NCI-H2081 treated with DMSO at 0.1 percent for 48 hours (cell line): ENCODE measurements at places on chromosomes 6 and 20.

DNA sequence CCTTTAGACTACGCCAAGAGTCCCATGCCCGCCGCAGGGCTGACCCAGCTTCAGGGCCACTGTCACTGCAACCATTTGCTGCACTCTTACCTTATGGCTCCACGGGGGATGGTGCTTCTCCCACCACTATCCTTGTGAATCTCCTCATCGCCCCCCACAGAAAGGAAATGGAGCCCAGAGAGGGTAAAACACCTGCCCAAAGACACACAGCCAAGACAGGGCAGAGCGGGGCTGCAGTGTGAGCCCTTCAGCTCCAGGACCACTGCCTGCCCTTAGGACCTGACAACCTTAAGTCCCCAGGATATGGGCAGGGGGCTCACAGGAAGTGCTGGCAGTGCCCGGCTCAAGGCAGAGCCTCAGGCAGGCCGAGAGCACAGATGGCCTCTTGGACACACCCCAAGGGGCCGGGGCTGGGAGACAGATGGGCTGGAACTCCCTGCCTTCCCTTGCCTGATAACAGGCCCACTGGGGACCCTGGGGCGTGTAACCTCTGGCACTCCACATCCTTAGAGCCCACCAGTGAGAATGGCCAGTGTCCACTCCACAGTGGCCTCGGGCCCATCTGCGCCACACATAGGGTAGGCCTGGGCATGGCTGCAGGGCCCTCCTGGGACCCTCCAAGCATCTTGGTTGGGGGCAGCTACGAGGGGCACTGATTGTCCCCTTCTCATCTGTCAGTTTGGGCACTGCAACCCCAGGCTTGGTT is 265.2 kb downstream of the TAF4 start:
- no peak for DNase-seq

DNA sequence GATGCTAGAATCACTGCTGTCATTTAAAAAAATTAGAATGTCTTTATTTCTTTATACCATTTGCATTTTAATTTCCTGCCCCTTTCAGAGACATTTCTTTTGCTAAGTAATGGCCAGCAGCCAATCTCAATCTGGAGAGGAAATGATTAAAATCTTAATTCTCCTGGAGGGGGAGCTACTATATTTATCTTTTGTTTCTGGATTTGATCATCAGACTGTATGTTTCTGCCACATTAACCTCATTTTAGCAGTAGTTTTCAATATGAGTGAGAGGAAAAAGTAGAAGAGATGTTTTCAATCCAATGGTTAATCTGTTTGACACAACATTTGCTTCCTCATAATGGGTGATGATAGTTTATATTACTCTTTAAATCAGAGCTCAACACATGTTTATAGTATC is 138.0 kb downstream of the FUT9 start:
- DNase-seq, result no peak

GRCh38 chr6:34066218-34066571 is 79.7 kb downstream of the GRM4 start:
- no peak for DNase-seq

GRCh38 chr6:149830731-149831307 is 33.3 kb downstream of the LRP11 start:
- no peak for DNase-seq

- DNase-seq, result no peak
Measured at GRCh38 chr6:112879920-112880413, 532.8 kb downstream of the RFPL4B start.

- DNase-seq, result no peak
Measured at GRCh38 chr6:21595285-21596144, 2.0 kb downstream of the SOX4 start.

GRCh38 chr6:108801366-108801765 is 46.9 kb upstream of the ARMC2 start:
- DNase-seq, result no peak

DNA sequence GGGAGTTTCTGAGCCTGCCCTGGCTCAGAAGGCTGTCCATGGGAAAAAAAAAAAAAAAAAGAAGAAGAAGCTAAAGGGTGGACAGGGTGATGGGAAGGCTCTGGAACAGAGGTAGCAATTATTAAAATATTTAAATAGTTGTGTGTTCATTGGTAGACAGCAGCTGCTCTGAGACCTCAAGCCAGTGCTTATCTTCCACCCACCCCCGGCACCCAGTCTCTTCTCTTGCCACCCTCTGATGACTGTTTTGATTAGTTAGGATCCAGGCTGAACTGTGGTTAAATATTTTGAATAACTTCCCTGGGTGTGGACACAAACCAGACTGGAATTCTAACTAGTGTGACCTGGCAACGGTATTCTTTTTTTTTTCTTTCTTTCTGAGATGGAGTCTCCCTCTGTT is 16.9 kb upstream of the SRSF3 start:
- DNase-seq, result no peak

- no peak for DNase-seq
Measured at GRCh38 chr6:1255636-1256365, 56.1 kb upstream of the FOXQ1 start.

DNA sequence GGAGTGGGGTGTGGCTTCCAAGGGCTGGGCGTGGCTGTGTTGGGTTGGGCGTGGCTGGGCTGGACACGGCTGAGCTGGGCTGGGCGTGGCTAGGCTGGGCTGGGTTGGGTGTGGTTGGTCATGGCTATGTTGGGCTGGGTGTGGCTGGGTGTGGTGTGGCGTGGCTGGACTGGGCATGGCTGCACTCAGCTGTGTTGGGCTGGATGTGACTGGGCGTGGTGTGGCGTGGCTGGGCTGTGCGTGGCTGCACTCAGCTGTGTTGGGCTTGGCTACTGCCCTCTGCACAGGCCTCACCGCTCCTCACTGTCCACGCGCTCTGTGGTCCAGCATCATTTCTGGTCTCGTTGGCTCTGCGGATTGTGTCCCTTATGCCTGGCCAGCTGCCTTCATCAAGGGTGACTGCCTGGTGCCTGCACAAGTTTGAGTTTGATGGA is 43.5 kb upstream of the SLCO4A1 start:
- no peak for DNase-seq

DNA sequence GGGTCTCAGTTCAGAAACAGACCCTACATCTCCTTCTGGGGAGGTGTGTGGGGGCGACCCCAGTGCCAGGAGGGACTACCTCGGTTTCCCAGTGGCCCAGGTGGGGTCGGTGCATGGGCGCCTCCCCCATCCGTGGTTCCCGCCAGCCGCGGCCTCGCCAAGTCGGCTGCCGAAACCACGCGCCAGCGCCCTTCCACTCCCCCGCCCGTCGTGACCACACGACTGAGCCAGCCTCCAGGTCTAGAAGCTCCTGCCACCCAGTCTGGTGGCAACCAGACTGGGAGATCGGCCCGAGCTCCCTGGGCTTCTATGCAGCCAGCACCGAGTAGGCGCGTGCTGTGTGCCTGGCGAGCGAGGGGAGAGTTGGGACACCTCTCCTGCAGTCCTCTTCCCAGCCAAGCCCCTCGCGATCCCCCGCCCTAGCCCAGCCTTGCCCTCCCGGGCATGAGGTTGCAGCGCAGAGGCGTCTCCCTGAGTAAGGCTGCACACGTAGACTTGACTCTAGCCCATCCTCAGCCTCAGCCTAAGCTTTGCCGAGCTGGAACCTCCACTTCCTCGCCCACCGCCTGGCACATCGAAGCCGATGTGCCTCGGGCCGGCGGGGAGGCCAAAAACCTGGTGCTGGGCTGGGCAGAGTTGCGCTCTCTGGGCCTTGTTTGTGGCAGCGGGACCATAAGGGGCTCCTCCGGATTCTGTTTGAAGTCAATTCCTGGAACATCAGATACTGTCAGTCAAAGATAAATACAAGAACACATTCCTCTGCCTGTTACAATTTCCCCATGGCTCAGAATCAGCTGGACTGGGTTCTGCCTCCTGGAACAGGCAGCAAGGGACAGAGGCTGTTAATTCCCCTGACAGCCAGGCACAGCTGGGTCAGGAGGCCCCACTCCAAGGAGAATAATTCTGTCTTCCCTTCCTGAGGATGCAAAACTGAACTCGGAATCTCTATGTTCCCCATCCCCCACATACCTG is 1.5 kb upstream of the CPNE5 start:
- no peak for DNase-seq

GRCh38 chr6:30769088-30769852 is 24.9 kb upstream of the IER3 start:
- DNase-seq, result no peak

DNA sequence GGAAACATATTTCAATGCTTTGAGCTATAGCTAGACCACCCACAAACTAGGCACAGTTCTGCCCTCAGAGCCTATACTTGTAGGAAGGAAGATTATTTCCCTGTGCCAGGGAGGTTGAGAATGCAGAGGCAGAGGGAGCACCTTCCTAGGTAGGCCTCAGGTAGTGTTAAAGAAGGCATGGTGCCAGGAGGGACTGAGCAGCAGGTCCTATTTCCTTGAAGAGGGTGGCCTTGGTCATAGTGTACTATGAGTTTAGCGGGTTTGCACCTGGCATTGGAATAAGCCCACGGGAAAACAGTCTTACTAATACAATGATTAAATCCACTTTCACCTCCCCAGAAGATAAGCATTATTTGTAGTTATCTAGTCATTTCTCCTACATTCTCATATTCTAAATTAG is 375.4 kb downstream of the CDKAL1 start:
- no peak for DNase-seq

DNA sequence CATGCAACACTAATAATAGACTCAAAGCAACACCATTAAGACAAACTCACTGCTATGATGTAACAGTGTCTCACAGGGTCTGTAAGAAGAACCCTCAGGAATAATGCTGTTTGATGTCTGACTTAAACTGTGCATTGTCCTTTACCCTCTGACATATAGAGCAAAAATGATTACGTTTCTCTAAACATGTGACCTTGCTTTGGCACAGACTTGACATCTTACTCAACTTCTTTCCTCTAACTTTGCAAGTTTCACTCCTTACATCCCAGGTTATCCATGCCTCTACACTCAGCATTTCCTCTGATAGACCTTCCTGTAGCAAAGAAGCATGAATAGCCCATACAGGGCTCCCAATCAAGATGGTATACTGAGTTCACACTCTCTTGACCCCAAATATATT is 252.7 kb downstream of the UST start:
- no peak for DNase-seq

GRCh38 chr20:56212091-56212490 is 36.4 kb upstream of the MC3R start:
- DNase-seq, result no peak

DNA sequence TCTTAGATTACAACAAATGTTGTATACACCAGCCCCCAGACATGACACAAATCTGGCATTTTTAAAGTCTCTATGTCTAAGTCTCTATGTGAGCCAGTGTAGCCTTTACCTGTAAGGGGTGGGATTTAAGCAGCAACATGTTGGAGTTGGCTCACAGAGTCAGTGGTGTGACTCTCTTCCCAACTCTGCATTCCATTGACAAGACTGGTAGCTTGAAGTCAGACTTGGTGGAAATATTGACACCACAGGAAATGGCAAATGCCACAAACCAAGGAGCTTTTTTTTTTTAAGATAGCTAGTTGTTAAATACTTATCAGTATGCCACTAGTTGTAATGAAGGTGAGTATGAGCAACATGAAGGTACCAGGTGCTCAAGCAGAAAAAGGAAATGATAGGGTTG is 103.1 kb upstream of the SMLR1 start:
- no peak for DNase-seq

DNA sequence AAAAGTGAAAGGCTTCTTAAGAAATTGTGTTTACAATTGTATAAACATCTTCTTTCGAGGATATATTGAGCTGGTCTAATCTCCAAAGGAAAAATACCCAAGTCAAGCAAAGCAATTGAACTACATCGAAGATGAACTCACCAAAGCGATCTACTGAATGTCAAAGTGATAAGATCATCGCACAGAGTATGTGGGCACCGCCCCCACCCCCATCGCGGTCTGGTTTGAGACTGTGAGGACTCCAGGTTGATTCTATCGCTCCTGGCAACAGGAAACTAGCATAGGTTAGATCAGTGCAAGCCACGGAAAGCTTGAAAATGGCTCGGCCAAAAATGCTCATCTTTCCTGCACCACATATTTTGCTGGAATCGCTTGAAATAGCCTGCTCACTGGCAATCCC is 133.2 kb upstream of the RPS6KA2 start:
- DNase-seq, result no peak

- DNase-seq, result no peak
Measured at GRCh38 chr6:95244751-95245150, 332.6 kb upstream of the MANEA start.
